ENCODE measurements at places on chromosomes 16 and 17.

- DNase-seq: no peak
- H3K4me1 ChIP-seq: peaks cover 16% of the 10 kb centered on the region
- no peaks in the 10 kb centered on the region for H3K27me3 ChIP-seq
- H3K36me3 ChIP-seq: peaks cover 16% of the 10 kb centered on the region
Measured at GRCh38 chr16:31487720-31488467, 5.0 kb downstream of the SLC5A2 start.

DNA sequence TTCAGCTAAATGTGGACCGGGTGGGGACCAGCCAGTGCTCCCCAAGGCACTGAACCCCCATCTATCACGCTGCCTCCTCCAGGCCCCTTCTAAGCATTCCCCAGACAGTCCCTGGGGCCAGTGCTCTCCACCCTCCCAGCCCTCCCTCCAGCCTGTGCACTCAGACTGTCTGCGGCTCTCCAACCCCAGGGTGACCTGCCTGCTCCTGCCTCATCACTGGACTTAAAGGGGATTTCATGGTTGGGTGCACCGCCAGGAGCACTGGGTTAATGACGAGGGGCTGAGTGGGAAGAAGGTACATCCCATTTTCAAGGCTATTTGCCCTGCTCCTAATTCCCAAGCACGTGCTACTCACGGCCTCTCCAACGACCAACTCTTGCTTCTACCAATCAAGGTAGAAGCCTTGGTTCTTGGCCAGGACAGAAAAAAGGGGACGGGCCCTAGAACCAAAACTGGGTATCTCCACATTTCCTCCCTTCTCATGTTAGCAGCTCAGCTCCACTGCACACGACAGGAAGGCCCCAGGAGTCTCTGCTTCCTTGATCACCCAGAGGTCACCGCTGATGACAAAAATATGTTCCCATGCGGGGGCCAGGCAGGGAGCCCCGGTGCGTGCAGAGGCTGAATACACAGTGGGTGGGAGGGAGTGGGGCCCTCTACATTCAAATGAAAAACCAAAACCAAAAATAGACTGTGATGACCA, 3.5 kb upstream of the ABR start:
- H3K36me3 ChIP-seq: no peaks in the 10 kb centered on the region
- no peaks in the 10 kb centered on the region for H3K27me3 ChIP-seq
- DNase-seq: no peak
- H3K27ac ChIP-seq: no peak overlapping the region

- H3K27me3 ChIP-seq: no peaks in the 10 kb centered on the region
- no peaks in the 10 kb centered on the region for H3K4me1 ChIP-seq
- H3K4me3 ChIP-seq: no peak overlapping the region
- no peak overlapping the region for H3K27ac ChIP-seq
- DNase-seq: no peak
Measured at GRCh38 chr16:82344157-82344556, 174.1 kb upstream of the MPHOSPH6 start.

DNA sequence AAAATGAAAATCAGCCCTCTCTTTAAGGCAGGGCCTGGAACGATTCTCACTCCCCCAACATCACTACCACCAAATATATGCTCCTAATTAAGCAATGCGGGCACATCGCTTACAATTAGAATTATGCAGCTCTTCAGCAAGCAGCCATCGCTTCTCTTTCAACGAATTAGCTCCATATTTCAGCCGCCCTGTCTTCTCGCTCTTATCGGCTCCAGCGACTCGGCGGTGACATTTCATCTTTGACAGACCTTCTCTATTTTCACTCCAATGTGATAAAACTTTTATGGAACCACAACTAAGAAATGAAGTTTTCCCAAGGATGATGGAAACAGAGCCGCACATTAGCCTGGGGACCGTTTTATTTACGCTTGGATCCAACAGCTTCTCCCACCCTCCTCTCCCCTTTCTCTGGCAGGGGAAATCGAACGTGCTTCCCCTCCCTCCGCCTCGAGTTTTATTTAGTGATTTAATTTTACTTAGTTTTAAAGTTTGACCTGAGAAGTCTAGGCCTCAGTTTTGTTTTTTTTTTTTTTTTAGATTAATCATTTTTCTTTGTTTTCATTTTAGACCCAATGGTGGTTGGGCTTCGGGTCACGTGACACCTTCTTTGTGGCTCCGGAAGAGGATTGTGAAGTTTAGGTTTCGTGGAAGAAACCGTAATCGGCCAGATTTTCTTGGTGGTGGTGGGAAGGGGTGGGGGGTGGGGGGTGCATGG, 3.1 kb upstream of the HOXB2 start:
- no peaks in the 10 kb centered on the region for H3K27me3 ChIP-seq
- H3K4me1 ChIP-seq: peaks cover 67% of the 10 kb centered on the region
- peak overlapping the region; percentile 62 for H3K4me3 ChIP-seq
- H3K27ac ChIP-seq: peak overlapping the region; percentile 95
- no peak for DNase-seq

- H3K27ac ChIP-seq: no peak overlapping the region
- no peak overlapping the region for H3K4me3 ChIP-seq
- DNase-seq: no peak
- peaks cover 29% of the 10 kb centered on the region for H3K36me3 ChIP-seq
- no peaks in the 10 kb centered on the region for H3K4me1 ChIP-seq
- no peaks in the 10 kb centered on the region for H3K27me3 ChIP-seq
Measured at GRCh38 chr16:314795-315299, 31.9 kb downstream of the PDIA2 start.

DNA sequence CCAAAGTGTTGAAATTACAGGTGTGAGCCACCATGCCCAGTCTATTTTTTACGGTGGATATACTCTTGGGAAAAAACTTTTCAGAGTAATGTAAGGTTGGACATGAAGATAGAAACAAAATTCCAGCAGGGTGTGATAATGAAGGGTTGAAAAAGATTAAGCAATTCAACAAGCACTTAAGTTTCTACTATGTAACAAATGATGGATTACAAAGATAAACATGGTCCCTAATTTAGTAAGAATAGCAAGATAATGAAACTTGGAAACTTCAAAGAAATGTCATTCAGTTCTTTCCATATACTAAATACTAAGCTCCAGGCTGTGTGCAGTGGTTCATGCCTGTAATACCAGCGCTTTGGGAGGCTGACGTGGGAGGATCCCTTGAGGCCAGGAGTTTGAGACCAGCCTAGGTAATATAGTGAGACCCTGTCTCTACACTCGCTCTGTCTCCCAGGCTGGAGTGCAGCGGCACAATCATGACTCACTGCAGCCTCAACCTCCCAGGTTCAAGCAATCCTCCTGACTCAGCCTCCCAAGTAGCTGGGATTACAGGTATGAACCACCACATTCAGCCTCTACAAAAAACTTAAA, 31.0 kb downstream of the PSMD12 start:
- H3K27ac ChIP-seq: no peak overlapping the region
- no peaks in the 10 kb centered on the region for H3K4me1 ChIP-seq
- H3K27me3 ChIP-seq: no peaks in the 10 kb centered on the region
- H3K36me3 ChIP-seq: no peaks in the 10 kb centered on the region

DNA sequence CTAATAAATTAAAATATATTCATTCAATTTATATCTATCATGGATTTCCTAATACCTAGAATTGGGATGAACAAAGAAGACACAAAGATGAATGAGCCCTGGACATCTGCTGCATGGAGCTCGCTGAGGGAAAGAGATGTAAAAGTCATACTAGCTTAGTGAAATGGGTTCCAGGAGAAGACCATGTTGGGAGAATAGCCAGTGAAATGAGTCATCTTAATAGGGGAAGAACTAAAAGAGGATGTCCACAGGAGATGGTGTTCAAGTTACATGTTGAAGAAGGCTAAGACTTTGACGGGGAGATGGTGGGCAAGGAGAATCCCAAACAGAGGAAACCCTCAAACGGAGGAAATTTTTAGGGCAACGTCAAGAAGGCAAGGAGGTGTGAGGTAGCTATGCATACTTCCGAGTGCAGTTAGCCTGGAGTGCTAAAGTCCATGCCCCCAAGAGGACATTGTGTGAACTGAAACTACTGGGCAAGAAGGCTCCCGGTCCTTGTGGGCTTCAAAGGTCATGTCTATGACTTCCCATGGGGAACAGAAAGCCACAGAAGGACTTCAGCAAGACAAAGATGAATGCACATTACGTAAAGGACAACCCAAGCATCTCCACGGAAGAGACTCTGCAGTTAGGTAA, 220.5 kb upstream of the CDH11 start:
- no peak overlapping the region for H3K27ac ChIP-seq
- no peak overlapping the region for H3K4me3 ChIP-seq
- no peaks in the 10 kb centered on the region for H3K4me1 ChIP-seq
- no peaks in the 10 kb centered on the region for H3K27me3 ChIP-seq

- no peaks in the 10 kb centered on the region for H3K4me1 ChIP-seq
- no peak for DNase-seq
- H3K27ac ChIP-seq: no peak overlapping the region
- no peak overlapping the region for H3K4me3 ChIP-seq
Measured at GRCh38 chr16:900211-900610, 70.6 kb downstream of the LMF1 start.

- H3K27me3 ChIP-seq: no peaks in the 10 kb centered on the region
- H3K4me1 ChIP-seq: peaks cover 4% of the 10 kb centered on the region
- DNase-seq: no peak
- no peak overlapping the region for H3K4me3 ChIP-seq
- H3K27ac ChIP-seq: no peak overlapping the region
Measured at GRCh38 chr16:68076560-68076959, 8.6 kb upstream of the NFATC3 start.

DNA sequence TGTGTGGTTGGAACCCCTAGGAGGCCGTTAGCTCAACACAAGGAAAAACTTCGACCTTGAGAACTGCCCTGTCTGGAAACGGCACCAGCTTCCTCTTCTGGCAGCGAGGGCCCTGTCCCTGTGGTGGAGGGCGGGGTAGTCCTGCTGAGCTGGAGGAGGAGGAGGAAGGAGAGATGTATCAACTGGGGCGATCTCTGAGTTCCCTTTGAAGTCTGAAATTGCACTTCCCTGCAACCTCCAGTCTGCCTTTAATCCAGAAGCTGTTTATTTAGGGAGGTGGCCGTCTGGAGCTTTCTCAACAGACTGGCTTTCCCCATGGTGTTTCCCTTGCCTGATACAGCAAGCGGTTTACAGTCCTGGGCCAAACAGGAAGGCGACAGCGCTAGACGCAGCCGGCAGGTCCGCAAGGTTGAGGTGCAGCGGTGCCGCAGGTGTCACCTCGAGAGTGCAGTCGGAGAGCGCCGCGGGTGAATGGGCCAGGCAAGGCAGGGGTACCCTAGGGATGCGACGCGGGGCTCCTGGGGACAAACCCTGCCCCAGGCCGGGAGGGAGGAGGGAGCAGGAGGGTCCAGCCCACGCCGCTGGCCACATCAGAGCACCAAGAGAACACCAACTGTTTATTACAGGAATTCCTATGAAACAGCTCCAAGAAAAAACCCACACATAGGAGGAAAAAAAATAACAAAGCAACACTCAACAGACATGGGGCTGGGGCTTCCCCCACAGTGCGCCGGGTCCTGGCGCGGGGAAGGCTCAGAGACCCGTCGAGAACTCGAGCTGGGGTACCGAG, 11.4 kb upstream of the MRPS23 start:
- DNase-seq: peak; percentile 36
- peak overlapping the region; percentile 87 for H3K27ac ChIP-seq
- no peaks in the 10 kb centered on the region for H3K27me3 ChIP-seq
- H3K4me3 ChIP-seq: peak overlapping the region; percentile 74
- H3K36me3 ChIP-seq: peaks cover 3% of the 10 kb centered on the region

- DNase-seq: no peak
- H3K27ac ChIP-seq: no peak overlapping the region
- no peaks in the 10 kb centered on the region for H3K4me1 ChIP-seq
- no peaks in the 10 kb centered on the region for H3K36me3 ChIP-seq
Measured at GRCh38 chr16:56201030-56201429, 9.7 kb downstream of the GNAO1 start.

- peaks cover 3% of the 10 kb centered on the region for H3K36me3 ChIP-seq
- DNase-seq: no peak
- no peak overlapping the region for H3K4me3 ChIP-seq
- H3K27ac ChIP-seq: no peak overlapping the region
Measured at GRCh38 chr16:3997231-3997841, 116.8 kb upstream of the CREBBP start.

- no peak for DNase-seq
- no peaks in the 10 kb centered on the region for H3K36me3 ChIP-seq
- H3K27me3 ChIP-seq: no peaks in the 10 kb centered on the region
Measured at GRCh38 chr17:82042649-82043048, 5.2 kb upstream of the DCXR start.

- H3K4me1 ChIP-seq: no peaks in the 10 kb centered on the region
- H3K27me3 ChIP-seq: no peaks in the 10 kb centered on the region
- H3K4me3 ChIP-seq: no peak overlapping the region
- DNase-seq: no peak
- H3K36me3 ChIP-seq: no peaks in the 10 kb centered on the region
- H3K27ac ChIP-seq: no peak overlapping the region
Measured at GRCh38 chr17:40582328-40582901, 17.1 kb upstream of the CCR7 start.

DNA sequence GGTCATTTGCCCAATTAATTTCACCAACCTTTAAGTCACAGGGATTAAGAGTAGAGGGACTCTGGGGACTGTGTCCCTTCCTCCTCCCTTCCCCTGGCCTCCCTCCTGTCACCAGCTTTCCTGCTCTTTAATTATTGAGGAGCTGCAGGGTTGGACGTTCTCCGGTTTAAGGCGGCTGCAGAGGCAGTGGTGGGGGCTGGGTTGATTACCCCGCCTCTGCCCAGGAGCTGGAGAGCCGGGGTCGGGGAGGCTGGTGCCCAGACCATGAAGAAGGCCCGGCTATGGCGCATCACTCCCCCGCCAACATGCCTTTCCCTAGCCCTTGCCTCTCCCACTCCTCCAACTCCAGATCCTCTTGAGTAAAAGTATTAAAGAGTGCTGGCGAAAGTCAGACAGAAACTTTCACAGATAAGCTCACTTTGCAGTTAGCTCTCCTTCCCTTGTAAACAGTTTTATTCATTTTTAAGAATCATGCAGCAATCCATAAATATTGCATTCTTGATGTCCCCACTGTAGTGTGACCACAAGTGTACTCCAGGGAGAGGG, 1.1 kb upstream of the FOXJ1 start:
- DNase-seq: no peak
- H3K27ac ChIP-seq: no peak overlapping the region
- H3K4me3 ChIP-seq: no peak overlapping the region
- no peaks in the 10 kb centered on the region for H3K4me1 ChIP-seq
- peaks cover 13% of the 10 kb centered on the region for H3K27me3 ChIP-seq
- no peaks in the 10 kb centered on the region for H3K36me3 ChIP-seq

- H3K4me3 ChIP-seq: no peak overlapping the region
- DNase-seq: no peak
- H3K4me1 ChIP-seq: no peaks in the 10 kb centered on the region
- no peak overlapping the region for H3K27ac ChIP-seq
Measured at GRCh38 chr16:31678649-31679325, 151.1 kb downstream of the AHSP start.

Measured in thoracic aorta (tissue), 2 donors.